ENCODE measurements at places on chromosomes 1 and 21. TPM values are rescaled to one million over a fixed set of nuclear protein-coding genes. Genes with fewer than 3 reads are reported as not detected.

GRCh38 chr1:109816175-109816811 is 52.6 kb upstream of the EPS8L3 start:
- DNase-seq, result no peak

- peak; percentile 37 for DNase-seq
Measured at GRCh38 chr1:1059494-1060280, 14.4 kb downstream of the RNF223 start.

DNA sequence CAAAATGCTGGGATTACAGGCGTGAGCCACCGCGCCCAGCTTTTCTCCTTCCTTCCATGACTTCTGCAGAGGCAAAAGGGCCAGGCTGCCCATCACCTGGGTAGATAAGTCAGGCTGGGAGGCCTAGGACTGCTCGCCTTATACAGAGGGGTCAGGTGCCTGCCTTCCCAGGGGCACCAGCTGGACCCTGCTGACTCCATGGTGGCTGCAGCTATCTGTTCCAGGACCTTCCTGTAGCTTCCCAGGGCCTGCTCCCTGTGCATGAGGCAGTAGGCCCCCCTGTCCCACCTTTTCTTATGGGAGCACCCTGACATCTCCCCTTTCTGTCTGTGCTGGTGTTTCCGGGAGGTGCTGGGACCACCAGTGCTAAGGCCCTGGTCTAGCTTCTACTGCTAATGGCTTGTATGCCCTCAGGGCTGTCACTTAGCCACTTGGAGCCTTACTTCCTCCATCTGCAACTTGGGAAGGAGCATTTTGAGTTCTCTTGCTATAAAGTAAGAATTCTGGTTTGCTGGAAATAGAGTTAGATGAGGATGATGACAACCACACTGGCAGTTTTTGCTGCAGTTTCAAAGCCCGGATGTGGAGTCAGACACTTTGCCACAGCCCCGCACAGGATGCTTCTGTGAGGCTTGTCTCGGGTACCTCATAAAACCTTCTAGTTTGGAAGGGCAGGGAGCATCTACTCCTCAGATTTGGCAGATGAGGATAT is 14.4 kb downstream of the SOX13 start:
- no peak for DNase-seq

MLLT11 gene
- total RNA-seq, result 99.2 TPM

DNA sequence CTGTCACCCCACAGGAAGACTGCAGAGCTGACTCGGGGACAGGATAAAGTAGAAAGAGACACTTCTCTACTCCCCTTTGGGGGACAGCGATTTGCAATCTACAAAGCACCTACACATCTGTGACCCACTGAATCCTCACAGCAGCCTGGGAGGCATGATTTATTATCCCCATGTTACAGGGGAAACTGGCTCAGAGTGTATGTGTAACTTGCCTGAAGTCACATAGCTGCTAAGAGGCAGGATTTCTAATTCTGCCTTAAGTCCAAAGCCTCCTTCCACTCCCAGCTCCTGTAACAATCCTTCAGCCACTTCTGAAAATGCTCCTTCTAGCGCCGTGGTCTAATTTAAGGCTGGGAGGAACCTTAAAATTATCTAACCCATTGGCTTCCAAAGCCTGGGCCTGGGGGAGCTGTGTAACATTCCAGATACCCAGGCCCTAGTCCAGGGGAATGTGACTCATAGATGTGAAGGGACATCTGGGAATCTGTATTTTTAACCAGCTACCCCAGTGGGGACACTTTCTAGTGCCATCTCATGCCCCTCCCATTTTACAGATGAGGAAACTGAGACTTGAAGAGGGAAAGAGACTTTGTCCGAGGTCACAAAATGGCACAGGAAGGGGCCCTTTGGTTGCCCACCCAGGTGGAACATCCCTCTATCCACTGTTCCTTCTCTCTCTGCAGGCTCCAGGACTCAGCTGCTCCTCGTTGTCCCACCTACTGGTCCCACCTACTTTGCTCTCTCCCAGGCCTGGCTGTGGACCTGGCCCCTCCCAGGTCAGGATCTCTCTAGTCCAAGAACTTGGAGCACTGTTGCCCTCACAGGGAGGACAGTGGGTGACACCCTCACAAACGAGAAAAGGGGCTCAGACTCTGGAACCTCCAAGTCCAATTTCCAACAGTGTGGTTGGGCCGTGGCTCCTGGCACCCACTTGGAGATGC is 48.9 kb downstream of the AHDC1 start:
- no peak for DNase-seq

GRCh38 chr21:15050568-15051377 is 14.0 kb downstream of the NRIP1 start:
- DNase-seq, result no peak

GRCh38 chr1:181262069-181262468 is 173.6 kb downstream of the IER5 start:
- DNase-seq, result no peak

KCND3 gene
- 0.17 TPM for total RNA-seq
